ENCODE measurements at places on chromosomes 12 and 14.

DNA sequence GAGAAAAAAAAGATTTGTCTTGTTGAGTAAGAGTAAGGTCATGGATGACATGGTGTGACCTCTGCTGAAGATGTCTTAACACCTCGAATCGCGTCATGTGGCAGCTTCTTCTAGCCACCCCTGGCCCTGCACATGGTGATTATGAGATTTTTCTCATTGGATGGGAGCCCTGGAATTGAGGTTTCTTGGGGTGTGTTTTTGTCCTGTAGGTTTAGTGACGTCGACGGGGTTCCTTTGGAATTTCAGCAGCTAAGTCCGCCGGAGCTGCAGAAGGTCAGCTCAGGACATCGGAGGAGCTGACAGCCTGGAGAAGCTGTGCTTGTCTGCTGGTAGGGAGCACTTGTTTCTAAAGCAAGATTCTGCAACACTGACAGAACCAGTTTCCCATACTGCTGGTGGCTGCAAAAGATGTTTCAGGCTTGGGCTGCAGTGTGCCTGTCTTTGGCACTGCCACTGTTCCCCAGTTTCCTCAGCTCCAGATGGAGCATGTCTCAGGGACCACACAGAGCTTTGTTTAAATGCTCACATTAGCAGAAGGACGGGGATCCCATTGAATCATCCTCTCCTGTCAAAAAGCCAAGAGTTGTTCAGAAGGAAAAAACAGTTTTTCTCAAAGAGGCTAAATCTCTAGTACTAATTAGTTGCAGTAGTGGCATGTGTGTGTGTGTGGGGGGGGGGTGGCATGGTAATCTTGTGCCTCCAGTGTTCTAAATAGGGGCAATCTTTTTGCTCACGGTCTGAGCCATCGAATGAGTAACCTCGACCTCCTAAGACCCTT lies 5.2 kb upstream of the FOS start:
- DNase-seq, result peak; percentile 18

DNA sequence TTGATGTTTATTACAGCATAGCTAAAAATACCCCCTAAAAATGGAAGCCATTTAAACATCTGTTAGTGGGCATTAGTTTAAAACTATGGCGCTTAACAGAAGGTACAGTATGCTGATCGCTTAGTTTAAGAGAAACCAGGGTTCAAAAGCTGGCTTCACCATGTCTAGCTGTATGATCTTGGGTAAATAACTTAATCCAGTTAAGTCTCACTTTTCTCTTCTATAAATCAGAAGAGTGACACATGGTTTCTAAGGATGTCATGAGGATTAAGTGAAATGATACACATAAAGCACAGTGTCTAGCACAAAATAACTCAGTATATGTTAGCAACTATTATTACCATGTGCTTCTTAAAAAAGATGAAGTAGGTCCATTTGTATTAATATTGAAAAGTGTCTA lies 38.7 kb downstream of the STK38L start:
- no peak for DNase-seq

GRCh38 chr14:57574617-57575288 lies 81.1 kb upstream of the CCDC198 start:
- DNase-seq, result peak; percentile 16

GRCh38 chr12:46259713-46260112 lies 9.1 kb downstream of the SLC38A1 start:
- no peak for DNase-seq

GRCh38 chr14:77970646-77971045 lies 170.7 kb downstream of the ADCK1 start:
- no peak for DNase-seq

Measured in NCI-H2171 treated with DMSO at 0.1 percent for 48 hours (cell line).